Fibroblast of the aortic adventitia (primary cell): ENCODE measurements at places on chromosomes 16 and 17. TPM values are rescaled to one million over a fixed set of nuclear protein-coding genes. Genes with fewer than 3 reads are reported as not detected.

DNA sequence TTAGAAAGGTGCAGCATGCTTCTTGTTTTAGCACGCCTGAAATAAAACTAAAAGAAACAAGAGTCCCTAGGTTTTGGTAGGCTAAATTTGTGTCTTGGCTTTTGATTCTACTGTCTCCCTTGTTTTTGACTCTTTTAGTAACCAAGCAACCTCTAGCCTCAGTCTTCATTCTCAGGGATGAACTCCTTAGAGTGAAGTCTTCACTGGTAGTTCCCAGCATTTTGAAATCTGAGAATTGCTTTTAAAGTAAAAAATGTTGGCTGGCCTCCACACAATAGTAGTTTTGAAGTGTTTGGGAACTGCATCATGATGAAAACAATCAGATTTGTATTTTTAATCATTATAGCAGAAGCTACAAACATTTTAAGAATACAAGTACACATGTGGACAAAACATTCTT is 6.1 kb upstream of the CDR2 start:
- no peak for DNase-seq

GRCh38 chr17:82249896-82250581 is 21.2 kb downstream of the SLC16A3 start:
- DNase-seq = no peak

DNA sequence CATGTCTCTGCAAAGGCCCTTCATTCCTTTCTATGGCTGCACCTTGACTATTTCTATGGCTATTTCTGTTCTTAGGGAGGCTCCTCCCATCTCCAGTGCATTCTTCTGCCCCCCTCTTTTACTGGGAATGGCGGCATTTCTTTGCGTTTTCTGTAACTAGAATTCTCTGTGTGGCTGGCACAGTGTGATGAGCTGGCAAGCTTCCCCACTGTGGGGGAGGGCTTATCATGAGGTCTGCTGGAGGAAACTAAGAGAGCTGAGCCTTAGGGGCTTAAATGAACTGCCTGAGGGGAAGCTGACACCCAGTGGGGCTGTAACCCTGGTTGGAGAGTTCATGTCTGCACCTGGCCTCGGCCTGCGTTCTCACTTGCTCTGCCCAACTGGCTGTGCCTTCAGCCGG is 1.5 kb upstream of the CARD14 start:
- peak; percentile 33 for DNase-seq

- DNase-seq = no peak
Observed at GRCh38 chr16:81881228-81881627, 102.1 kb downstream of the PLCG2 start.

GRCh38 chr16:54673313-54673712 is 257.4 kb upstream of the IRX5 start:
- DNase-seq = no peak

- no peak for DNase-seq
Observed at GRCh38 chr17:67544364-67544955, 167.4 kb downstream of the PITPNC1 start.

DNA sequence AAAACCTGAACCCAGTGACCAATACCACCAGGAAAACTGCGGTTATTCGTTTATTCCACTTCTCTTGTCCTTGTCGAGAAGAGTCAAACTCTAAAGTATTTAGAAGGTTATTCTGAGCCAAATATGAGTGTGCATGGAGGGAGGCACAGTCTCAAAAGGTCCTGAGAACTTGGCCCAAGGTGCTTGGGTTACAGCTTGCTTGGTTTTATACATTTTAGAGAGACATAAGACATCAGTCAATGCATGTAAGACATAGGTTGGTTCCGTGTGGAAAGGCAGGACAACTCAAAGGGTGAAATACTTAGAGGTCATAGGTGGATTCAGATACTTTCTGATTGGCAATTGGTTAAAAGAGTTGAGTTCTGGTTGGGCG is 681 bp upstream of the TRAP1 start:
- no peak for DNase-seq

DNA sequence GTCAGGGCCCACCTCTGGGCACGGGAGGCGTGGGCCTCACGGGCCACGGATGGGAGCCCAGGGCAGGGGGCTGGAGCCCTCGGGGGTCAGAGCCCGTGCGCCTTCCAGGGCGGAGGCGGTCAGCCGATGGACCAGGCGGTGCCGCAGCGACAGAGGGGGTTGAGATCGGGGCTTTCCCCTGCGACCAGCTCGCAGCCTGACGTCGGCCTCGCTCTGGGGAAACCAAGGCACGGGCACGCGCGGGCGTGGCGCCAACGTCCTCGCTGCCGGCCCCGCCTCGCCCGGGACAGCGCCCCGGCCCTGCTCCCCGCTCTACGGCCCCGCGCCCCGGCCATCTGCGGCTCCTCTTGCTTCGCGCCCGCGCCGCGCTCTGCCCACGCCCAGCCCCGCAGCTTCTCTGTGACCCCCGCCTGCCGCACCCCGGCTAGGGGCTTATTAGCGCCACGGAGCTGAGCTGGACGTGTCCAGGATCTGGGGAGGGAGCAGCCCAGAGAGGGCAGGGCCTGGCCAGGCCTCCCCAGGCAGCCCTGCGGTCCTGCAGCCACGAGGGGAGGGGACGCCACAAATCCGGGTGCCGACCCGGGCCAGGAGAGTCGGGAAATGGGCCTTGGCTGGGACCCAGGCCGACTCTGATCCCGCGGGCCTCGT is 13.5 kb downstream of the ACTG1 start:
- no peak for DNase-seq

- no peak for DNase-seq
Observed at GRCh38 chr16:3234543-3234856, 458 bp downstream of the ZNF200 start.

- DNase-seq = peak; percentile 90
Observed at GRCh38 chr16:25126820-25127232, 15.3 kb downstream of the LCMT1 start.

DNA sequence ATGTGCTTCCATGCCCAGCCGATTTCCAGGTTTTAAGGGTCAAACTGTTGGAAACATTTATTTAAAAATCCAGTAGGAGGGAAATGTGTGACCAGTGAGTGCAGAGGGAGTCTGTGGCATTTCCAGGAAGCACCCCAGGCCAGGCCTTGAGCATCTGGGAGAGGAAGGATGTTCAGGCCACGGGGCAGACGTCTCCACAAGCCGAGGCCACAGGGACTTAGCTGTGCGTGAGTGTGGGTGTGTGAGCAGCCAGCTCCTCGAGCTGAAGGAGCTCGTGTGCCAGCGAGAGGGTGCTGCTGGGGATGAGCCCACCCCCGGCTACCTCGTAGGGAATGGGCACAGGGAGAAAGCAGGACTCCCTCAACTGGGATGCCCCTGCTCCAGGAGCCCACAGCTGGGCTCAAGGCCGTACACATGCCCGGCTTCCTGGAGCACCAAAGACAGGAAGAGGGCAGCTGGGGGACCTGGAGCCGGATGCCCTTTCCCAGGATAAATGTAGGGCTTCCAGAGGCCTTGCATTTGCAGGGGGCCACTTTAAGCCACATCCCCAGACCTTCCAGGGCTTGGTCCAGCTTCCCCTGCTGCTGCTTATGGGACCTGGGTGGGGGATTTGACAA is 12.5 kb downstream of the NPTX1 start:
- DNase-seq = no peak

- no peak for DNase-seq
Observed at GRCh38 chr17:8019166-8019565, 16.8 kb downstream of the GUCY2D start.

DNA sequence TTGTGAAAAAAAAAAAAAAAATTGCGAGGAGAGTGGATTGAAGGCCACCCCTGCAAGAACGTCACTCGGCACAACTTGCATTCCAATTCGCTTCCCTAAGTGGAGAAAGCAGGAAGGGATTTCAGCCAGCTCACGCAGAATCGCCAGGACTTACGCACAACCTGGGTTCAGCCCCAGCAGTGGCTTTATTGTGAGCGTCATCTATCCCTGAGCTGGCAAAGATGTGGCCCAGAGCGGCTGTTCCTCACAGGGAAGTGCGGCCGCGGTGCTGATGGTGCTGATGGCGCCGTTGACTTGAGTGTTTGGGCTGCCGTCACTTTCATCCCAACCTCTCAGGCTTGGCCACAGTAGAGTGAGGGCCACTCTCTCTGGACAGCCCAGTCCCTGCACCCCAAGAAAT is 197.6 kb downstream of the NTN1 start:
- DNase-seq = no peak

- no peak for DNase-seq
Observed at GRCh38 chr16:73287859-73288405, 240.0 kb upstream of the ZFHX3 start.

DNA sequence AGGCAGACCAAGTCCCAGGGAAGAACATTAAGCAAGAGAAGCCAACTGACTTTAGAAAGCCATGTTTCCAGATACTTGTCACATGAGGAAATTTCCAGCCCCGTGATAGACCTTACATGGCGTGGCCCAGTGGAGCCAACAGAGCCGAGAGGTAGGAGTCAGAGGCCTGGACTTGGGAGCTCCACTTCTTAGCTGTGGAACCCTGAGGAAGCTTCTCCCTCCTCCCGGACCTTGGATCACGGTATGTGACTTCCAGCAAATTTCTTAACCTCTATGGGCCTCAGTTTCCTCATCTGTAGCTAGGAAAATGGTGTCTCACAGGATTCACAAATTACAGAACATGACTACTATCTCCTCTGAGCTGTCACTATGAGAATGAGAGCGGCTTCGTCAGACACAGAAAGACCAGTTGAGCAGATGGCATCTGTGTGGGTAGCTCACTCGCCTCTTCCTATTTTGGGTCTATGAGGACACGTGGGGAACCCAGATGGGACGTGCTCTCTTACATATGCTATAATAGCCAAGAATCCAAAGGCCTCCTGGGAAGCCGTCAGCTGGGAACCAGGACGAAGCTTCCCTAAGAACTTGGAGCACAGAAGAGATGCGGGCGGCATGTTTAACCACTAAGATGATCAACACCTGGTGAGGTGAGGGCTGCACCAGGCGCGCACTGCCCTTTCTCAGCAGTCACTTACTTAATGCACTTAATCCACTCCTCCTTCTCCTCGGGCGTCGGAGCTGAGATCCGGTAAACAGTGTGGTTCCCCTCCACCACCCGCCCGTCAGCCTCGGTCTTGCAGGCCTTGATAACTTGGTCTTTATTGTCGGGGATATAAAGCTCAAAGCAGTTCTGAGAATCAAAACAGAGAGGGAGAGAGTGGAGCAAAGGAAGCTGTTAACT is 102.3 kb downstream of the CYTH1 start:
- DNase-seq = no peak

- no peak for DNase-seq
Observed at GRCh38 chr17:50556803-50557202, 3.7 kb upstream of the CACNA1G start.

GRCh38 chr16:52629296-52629695 is 82.4 kb upstream of the TOX3 start:
- no peak for DNase-seq

DNA sequence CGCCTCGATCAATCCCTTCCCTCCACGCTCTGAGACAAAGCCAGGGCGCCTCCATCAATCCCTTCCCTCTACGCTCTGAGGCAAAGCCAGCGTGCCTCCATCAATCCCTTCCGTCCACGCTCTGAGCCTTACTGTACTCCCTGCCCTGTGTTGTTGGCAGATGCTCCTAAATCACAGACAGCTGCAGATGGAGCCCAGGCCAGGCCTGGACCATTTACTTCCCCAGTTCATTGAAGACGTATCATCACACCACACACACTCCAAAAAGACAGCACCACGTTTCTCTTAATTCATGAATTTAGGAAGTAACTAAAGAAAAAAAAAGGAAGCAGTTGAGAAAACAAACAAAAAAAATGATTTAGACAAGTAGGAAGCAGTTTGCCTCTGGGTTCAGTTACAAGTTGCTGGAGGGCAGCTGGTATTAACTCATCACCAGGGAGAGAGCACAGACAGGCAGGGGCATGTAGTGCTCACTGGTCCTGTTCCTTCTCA is 7.4 kb upstream of the CD300LD start:
- no peak for DNase-seq

- DNase-seq = no peak
Observed at GRCh38 chr17:80872001-80872500, 119.6 kb upstream of the CHMP6 start.

GRCh38 chr17:77125432-77125901 is 15.3 kb upstream of the SEC14L1 start:
- DNase-seq = peak; percentile 88

DNA sequence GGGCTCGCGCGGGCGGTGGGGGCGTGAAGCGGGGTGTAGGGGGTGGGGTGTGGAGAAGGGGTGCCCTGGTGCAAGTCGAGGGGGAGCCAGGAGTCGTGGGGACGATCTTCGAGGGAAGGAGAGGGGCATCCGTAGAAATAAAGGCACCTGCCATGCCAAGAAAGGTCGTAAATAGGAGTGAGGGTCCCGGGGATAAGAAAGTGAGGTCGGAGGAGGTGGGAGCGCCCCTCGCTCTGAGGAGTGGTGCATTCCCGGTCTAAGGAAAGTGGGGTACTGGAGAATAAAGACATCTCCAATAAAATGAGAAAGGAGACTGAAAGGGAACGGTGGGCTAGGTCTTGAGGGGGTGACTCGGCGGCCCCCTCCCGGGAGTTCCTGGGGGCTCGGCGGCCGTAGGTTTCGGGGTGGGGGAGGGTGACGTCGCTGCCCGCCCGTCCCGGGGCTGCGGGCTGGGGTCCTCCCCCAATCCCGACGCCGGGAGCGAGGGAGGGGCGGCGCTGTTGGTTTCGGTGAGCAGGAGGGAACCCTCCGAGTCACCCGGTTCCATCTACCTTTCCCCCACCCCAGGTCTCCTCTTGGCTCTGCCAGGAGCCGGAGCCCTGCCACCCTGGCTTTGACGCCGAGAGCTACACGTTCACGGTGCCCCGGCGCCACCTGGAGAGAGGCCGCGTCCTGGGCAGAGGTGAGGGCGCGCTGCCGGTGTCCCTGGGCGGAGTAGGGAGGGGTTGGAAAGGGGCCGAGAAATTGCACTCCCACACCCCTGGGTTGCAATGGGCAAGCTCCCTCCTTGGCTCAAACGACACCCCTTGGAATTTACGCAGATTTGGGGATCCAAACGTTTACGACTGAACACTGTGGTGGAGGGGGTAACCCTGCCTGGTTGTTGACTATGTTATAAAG is 888 bp downstream of the CDH1 start:
- DNase-seq = no peak

DNA sequence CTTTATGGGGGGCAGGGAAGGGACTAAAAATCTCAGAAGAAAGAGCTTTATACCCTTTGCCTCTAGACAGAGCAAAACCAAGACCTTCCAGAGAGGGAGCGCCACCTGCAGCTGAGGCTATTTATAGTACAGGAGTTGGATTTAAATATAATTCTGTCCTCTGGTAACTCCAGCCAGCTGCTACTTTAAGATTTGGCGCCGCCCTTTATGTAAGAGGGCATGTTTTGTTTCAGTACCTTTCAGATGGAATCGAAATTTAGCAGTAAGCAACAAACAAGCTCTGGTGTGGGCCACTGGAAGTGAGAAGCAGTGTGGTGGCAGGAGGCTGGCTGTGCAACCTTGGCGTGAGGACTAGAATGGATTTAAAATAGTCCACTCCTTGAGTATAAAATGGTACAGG is 5.2 kb upstream of the GUCY2D start:
- DNase-seq = peak; percentile 50

GRCh38 chr16:69260506-69260905 is 50.6 kb upstream of the VPS4A start:
- no peak for DNase-seq

Gene NACA2
- not detected in 2 replicates for total RNA-seq

Gene ZACN
- not detected in 2 replicates for total RNA-seq

Gene KRTAP3-1
- total RNA-seq = not detected in 2 replicates

Gene SMIM5
- not detected in 2 replicates for total RNA-seq

Gene HOXB1
- not detected in 2 replicates for total RNA-seq

Gene PIRT
- total RNA-seq = not detected in 2 replicates

Gene MPO
- total RNA-seq = 0.09 TPM in 1 of 2 replicates, not detected in the other
